NCI-H2081 treated with DMSO at 0.1 percent for 48 hours (cell line): ENCODE measurements at places on chromosomes 13 and 19.

DNA sequence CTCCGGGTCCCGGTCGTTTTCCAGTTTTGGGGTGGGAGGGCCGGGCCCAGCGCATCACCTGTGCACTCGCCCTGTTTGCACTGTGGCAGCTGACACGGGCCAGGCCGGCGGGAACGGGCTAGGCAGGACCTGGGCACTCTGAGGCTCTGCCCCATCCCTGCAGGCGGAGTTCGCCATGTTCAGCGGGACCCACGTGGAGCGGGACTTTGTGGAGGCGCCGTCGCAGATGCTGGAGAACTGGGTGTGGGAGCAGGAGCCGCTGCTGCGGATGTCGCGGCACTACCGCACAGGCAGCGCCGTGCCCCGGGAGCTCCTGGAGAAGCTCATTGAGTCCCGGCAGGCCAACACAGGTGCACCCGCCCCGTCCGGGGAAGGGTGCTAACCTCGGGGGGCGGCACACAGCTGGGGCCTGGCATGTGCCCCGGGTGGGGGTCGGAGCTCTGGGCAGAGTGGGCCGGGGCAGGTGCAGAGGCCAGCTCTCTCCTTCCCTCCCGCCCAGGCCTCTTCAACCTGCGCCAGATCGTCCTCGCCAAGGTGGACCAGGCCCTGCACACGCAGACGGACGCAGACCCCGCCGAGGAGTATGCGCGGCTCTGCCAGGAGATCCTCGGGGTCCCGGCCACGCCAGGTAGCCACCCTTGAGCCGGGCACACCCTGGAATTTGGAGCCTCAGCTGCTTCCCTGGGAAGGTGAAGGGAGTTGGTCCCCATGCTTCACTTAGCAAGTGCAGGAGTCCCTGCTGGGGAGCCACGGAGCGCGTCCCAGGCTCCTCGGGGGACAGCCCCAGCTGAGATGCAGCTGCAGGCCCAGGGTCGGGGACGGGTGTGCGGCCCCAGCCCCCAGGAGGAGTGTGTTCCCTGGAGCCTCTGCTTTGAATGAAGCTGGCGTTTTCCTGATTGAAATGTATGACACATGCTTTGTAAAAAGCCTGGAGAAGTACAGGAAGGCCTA, 9.3 kb upstream of the ZNF554 start:
- DNase-seq = no peak

- no peak for DNase-seq
Measured at GRCh38 chr19:28867978-28868377, 345.0 kb downstream of the UQCRFS1 start.

- DNase-seq = no peak
Measured at GRCh38 chr13:59793107-59793506, 370.6 kb downstream of the DIAPH3 start.

DNA sequence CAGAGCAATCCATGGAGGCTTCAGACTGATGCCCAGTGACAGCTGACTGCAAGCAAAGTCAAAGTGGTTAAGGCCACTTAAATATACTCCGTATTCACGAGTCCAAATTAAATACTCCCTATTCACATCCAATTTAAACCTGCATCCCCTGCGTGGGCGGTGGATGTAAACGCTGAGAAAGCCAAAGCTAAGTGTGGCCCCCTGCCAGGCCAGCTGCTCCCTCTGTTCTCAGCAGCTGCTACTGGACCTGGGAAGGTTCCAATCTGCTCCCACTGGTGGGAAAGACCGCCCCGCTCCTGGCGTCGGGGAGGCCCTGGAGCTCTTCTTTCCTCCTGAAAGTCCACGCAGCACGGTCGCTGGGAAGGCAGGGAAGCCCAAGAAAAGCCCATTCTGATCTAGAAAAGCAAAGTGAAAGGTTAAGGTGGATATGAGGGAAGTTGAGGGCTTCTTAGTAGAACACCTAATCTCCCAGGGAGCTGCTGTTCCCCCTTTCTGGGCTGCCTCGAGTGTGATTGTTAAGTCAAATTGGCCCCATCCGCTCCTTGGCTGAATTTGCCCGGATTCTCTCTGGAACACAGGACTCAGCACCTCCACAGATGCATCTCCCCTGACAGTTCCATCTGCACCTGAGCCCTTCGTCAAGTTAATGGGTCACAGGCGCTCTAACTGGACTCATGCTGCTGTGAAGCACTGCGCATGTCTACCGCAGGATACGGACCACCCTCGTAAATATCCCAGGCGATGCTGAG, 205.5 kb downstream of the USP12 start:
- no peak for DNase-seq

DNA sequence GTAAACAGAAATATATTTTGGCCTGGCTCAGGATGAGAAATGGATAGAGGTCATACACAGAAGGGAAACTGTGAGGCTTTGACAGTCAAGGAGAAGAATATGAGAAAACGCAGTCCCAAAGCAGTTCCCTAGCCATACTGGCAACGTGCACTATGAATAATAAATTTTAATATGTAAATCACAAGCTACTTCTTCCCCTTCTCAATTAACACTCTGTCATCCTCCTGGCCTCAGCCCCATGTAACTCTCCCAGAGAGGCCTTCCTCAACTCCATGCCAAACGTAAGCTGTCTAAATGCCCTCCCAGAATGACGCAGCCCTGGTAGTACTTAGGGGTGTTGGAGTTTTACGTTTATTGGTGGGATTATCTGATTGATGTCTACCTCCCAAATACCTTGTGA, 732.6 kb downstream of the LIG4 start:
- no peak for DNase-seq

DNA sequence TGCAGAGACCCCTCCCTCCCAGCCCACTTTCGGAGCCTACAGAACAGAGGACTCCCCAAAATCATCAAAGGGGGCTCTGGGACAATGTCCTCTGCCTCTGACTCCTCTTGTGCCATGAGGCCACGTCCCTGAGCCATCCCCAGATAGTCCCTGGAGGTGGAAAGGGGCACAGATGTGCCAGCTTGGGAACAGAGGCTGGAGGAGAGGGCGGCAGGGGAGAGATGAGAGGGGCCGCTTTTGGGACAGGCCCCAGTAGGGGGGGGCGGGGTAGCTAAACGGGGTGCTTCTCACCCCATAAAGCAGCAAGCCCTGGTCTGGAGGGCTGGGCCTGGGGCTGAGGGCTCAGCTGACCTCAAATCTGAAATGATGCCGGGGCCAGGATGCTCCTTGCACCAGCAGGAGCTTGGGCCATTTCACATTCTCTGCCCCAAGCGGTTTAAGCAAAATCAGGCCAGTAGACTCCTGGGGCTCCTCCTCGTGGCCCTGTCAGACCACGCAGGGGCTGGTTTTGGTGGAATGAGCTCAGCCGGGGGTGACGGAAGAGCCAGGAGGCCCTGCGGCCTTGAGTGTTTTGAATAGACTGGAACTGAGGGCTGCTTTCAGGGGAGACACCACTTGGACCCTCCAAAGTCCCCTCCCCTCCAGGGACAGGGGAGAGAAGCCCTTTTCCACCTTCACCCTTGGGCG, 27.1 kb downstream of the ONECUT3 start:
- no peak for DNase-seq
